Neural crest cell (in vitro differentiated cells): ENCODE measurements at places on chromosomes 2 and 18.
A peak's percentile ranks its signal among the peaks of the same experiment; 100 is the strongest.

- DNase-seq = no peak
Measured at GRCh38 chr2:128252501-128252900, 66.2 kb downstream of the HS6ST1 start.

DNA sequence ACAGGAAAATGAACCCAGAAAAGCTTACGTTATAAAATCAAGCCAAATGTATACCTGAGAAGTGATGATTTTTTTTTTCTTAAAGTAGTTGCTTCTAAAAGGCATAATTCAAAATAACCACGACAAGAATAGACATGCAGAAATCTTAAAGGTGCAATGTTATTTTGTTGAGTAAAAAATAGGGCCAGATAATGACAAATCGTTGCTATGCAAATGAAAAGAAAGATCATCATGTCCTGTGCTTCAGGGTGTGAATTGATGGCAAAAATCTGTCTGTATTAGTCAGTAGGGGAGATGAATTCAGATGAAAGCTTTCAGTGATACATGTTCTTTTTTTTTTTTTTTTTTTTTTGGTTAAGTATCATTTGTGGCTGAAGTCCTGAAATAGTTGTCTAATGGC lies 24.0 kb downstream of the LYPD6B start:
- DNase-seq = no peak

GRCh38 chr2:187545238-187545751 lies 8.9 kb downstream of the TFPI start:
- DNase-seq = no peak

DNA sequence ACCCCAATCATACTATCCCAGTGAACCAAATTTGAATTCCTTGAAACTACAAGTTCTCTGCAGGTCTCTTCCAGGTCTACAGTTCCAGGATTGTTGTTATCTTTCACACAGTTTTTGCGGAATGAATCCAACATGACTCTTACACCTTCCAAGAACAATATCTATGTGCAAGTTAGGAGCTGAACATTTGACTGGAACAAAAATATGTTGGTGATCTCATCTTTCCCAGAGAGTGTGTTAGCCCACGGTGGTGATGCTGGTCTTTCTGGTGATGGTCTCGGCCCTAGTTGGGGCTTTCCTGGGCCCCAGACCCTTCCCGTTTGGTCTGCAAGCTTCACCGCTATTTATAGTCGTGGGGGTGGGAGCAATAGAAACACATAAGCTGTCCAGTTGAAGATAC lies 173.7 kb downstream of the TPGS2 start:
- no peak for DNase-seq

DNA sequence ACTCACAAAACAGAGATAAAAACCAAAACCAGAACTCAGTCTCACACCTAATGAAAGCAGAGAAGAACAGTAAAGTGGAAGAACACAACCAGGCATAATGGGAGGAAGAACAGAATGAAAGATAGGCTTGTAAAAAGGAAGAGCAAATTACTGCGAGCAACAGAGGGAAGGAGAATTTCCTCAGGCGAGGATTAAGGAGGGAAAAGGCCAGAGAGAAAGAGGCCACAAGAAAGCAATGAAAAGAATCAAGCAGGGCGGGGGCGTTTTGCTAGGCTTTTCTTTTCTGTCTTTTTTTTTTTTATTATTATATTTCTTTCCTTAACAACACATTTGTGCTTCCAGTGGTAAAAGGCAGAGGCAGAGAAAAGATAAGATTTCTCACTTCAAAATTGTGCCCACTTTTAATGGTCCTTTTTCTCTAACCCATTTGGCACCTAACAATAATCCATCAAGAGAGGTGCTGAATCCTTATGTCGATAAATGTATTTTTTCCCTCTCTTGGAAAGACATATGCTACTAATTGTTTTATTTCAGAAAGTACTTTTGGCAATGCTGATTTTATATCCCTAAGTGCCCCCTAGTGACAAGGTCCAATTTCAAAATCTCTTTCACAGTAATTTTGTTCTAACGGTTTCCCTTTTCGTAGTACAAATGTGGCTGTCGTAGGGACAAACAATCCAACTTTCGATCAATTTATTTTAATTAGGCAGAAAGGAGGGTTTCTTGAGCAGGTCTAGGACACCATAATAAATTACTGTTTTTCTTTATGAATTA lies 138.7 kb upstream of the AQP4 start:
- no peak for DNase-seq

GRCh38 chr2:121167411-121167810 lies 117.6 kb downstream of the TFCP2L1 start:
- no peak for DNase-seq

- DNase-seq = no peak
Measured at GRCh38 chr2:211454679-211455078, 898.3 kb downstream of the CPS1 start.

DNA sequence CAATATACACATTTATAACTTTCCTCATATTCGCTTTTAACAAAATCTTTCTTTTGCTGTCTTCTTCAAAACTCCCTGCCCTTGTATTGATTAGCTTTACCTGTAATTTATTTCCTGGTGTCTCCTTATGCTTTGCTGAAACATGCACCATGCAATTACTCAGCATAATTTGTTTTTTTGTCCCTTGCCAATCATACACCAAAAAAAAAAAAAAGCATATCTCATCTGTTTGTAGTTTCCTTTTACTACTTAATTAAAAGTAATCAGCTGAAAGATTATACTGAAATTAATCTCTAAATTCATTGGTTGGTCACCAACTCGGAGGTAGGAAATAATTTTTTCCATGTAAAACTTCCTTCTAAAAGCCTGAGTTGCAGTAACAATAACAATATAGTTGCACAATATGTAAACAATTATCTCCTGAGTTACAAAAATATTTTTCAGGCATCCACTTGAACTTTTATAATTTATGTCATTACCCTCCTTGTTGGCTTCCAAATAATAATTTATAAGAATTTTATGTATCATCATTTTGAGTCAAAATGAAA lies 53.0 kb upstream of the ROCK1 start:
- DNase-seq = no peak

DNA sequence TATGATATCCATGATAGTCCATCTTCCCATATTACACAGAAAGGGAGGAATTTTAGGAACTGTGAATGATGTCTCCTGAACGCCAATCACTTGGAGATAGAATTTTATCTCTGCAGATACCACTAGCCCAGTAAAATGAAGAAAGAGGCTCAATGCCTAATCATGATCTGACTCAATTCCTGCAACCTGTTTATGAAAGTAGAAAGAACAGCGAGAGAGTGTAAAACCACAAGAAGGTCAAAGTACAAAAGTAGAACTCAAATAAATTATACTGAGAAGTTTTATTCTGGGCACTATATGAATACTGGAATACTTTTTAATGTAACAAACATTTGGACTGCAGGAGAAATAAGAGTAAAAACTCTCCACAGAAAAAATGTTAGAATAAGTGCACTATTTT lies 892.1 kb upstream of the DDX18 start:
- DNase-seq = no peak

DNA sequence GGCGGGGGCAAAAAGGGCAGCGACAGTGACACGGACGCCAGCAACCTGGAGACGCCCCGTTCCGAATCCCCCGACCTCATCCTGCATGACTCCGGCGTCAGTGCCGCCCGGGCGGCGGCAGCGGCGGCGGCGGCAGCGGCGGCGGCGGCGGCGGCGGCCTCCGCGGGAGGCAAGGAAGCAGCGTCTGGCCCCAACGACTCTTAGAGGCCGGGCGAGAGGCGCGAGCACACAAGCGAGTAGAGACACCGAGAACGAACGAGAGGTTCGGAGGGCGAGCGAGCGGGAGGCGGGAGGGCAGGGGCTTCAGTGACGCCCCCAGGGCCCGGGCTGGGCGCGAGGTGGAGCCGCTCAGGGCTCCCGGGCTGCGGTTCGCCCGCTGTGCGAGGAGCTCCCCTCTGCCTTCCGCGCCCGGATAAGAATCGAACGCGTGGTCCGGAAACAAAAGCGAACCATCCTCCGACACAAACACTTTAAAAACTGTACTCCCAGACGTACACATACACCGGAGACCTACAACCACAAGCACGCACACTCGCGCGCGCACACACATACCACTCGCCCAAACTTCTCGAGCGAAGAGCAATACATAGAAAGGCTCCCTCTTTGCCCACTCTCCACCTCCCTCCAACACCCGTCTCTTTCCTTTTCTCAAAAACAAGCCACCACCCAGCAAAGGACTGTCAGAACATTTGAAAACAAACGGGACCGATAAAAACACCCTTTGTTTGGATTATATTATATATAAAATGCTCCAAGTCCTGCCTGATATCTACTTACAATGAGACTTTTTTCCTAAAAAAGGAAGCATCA lies 2.8 kb downstream of the SP9 start:
- peak; percentile 45 for DNase-seq

DNA sequence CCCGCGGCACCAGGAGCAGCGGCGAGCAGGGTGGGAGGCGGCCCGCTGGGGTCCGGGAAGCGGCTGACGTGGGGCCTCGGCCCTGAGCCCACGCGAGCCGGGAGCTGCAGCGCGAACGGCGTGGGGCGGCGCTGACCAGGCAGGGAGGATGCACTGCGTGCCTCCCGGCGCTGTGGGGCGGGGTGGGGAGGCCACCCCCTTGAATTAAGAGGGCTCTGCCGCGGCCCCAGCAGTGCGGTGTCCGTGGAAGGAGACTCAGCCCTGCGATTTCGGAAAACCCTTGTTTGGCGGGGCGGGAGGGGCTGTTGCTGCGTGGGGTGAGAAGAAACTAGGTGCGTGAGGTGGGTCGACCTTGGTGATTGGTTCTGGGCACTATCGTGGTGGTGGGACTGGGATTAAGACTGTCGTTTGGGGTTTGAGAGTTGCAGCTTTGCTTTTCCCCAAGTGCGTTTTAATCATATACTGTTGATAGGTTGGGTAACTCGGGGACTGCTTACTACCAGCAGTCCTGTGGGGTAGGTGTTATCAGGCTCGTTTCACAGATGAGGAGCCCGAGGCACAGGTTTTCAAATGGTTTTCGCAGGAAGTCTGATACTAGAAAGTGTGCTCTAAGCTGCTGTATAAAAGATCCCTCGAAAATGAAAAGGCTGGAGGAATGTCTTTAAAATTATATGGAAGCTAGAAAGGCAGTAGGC lies 722 bp downstream of the ACSL3 start:
- DNase-seq = no peak

- DNase-seq = no peak
Measured at GRCh38 chr18:5747678-5748077, 147.6 kb downstream of the TMEM200C start.

DNA sequence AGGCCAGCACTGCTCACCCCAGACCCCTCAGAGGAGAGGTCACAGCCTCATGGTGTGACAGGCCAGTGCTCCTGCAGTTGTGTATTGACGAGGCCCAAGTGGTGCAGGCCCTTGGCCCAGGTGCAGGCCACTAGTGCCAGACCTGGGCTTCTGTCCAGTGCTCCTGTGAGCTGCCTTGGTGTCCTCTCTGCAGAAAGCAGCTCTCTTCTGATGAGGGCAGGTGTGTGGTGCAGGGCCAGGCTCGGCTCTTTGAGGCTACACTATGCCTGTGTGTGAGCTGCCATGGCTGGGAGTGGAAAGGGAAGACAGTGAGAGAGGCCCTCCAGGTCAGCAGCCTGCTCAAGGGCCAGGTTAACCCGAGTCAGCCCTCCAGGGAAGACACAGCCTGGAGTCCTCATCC lies 17.1 kb downstream of the EHD3 start:
- DNase-seq = no peak

DNA sequence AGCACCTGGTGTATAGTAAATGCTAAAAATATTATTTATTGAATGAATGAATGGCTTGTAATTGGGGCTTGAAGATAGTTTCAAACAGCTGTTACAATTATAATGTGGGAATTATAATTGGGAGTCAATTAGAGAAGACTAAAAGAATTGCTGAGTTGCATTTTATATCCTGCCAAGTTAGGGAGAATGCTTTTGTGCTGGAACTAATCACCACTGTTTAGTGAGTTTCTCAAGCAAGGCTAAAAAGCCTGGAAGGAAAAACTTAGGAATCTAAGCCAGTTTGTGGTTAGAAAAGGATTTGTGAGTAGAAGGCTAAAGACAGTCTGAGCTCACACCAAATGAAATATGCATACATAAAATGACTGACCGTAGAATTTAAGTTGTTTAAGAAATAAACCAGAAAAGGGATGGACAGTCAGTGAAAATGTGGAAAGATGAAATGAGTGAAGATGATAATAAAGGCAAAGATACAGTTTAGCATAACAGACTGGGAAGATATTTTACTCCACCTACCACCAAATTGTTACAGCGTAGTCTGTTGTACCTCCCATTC lies 647.7 kb upstream of the FSHR start:
- no peak for DNase-seq

DNA sequence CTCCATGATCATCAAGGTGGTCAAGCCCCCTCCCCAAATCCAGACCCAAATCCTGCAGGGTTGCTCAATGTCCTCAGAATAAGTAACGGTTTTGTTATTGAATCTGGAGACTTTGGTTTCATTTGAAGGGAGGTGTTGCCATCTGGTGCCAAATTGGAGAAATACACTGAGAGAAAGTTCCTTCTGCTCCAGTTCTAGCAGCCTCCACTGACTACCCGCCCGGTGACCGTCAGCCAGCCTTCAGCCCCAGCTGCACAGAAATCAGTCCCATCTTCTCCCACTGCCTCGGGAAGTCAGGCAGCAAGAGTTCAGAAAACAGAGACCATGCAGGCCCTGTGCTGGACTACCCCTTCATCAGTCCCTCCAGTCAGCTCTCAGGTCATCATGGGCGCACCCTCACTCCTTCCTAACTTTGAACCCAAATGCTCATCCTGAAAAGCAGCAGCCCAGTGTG lies 38.7 kb downstream of the PKDCC start:
- DNase-seq = peak; percentile 50

GRCh38 chr2:135183822-135184221 lies 131.7 kb downstream of the RAB3GAP1 start:
- DNase-seq = no peak

DNA sequence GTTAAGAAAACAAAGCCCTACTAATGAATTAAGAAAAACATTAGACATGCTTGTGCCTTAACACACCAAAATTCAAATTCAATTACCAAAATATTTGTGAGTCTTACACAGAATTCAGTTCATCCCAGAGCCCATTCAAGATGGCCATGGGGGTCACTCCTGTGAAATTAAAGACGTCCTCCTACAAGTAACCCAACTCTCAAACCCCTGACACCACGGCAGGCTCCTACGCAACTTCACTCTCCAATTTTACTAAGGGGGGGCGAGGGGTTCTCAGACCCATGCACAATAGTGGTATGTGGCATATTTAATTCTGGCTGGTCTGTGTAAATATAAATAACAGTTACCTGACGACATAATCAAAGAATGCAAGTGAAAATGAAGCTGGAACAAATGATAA lies 5.0 kb downstream of the ZNF516 start:
- no peak for DNase-seq

GRCh38 chr18:62461591-62461990 lies 61.2 kb upstream of the ZCCHC2 start:
- DNase-seq = no peak
